Activated CD4-positive, alpha-beta T cell treated with anti-CD3 and anti-CD28 coated beads, Interleukin-2, amount 10 ng/mL, durations not matched to agents 7 days and 5 days (primary cell): ENCODE measurements at places on chromosomes 2 and 18.
A peak's percentile ranks its signal among the peaks of the same experiment; 100 is the strongest.

GRCh38 chr2:206981739-206982340 is 42.5 kb downstream of the CPO start:
- H3K36me3 ChIP-seq: no peaks in the 10 kb centered on the region
- H3K4me1 ChIP-seq: peaks cover 10% of the 10 kb centered on the region
- H3K27me3 ChIP-seq: peaks cover 3% of the 10 kb centered on the region
- no peak overlapping the region for H3K4me3 ChIP-seq
- peak; percentile 58 for DNase-seq

DNA sequence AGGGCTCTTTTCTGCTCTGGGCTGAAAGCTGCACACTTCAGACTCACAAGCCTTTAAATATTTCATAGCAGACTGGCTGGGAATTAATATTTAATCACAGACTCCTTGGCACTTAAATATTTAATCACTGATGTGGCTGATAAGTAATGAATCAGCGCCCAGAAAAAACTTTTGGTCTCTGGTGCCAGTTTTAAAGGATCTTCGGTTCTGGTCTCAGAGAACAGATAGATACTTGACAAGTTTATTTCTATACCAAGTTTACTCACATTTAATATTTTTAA is 201.2 kb downstream of the MYCN start:
- no peaks in the 10 kb centered on the region for H3K27me3 ChIP-seq
- no peaks in the 10 kb centered on the region for H3K36me3 ChIP-seq
- H3K4me3 ChIP-seq: no peak overlapping the region
- no peak for DNase-seq

GRCh38 chr2:7667260-7667757 is 750.1 kb downstream of the RNF144A start:
- H3K27me3 ChIP-seq: no peaks in the 10 kb centered on the region
- no peak overlapping the region for H3K4me3 ChIP-seq
- peaks cover 16% of the 10 kb centered on the region for H3K36me3 ChIP-seq
- no peak overlapping the region for H3K27ac ChIP-seq

GRCh38 chr2:42051543-42052235 is 3.9 kb downstream of the PKDCC start:
- H3K4me1 ChIP-seq: no peaks in the 10 kb centered on the region
- no peak for DNase-seq
- H3K36me3 ChIP-seq: no peaks in the 10 kb centered on the region
- H3K27ac ChIP-seq: no peak overlapping the region

GRCh38 chr2:176261136-176261535 is 8.1 kb upstream of the MTX2 start:
- H3K27ac ChIP-seq: no peak overlapping the region
- no peaks in the 10 kb centered on the region for H3K36me3 ChIP-seq
- H3K27me3 ChIP-seq: peaks cover 11% of the 10 kb centered on the region
- H3K4me1 ChIP-seq: no peaks in the 10 kb centered on the region
- H3K4me3 ChIP-seq: no peak overlapping the region
- no peak for DNase-seq

DNA sequence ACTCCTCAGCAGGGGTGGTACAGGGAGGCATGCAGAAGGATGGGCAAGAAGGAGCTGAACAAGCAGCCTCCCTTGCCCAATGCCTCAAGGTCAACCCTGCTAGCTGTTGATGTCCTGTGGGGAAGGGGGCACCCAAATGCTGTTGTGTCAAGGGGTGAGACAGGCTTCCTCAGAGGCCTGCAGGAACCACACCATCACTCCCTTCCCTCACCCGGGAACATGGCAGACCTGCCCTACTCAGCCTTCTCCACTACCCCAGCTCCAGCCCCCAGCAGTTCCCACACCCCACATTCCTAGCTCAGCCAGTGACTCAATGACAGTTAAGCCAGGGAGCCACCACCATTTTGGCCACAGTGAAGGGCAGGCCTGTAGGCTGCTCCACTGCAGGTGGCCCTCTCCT is 53.9 kb upstream of the RMP24 start:
- H3K27me3 ChIP-seq: peaks cover 7% of the 10 kb centered on the region
- H3K4me3 ChIP-seq: no peak overlapping the region
- H3K36me3 ChIP-seq: no peaks in the 10 kb centered on the region
- no peaks in the 10 kb centered on the region for H3K4me1 ChIP-seq
- DNase-seq: no peak

DNA sequence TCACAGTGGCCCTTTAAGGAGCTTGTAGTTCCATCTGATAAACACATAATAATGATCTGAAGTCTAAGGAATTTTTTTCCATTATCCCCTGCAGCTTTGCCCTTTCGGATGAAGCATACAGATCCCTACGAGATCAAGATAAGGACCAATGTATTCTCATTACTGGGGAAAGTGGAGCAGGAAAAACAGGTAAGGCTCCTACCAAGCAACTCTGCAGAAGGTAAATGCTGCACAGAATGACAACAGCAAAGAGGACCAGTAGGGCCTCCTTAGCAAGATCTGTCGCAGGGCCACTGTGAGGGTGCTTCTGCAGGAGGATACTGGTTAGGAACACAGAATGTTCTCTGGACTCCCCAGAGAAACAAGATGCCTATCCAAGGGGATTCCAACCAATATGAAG is 84.6 kb downstream of the MYO1B start:
- H3K27me3 ChIP-seq: peaks cover 3% of the 10 kb centered on the region
- DNase-seq: no peak
- no peak overlapping the region for H3K27ac ChIP-seq
- H3K36me3 ChIP-seq: no peaks in the 10 kb centered on the region

DNA sequence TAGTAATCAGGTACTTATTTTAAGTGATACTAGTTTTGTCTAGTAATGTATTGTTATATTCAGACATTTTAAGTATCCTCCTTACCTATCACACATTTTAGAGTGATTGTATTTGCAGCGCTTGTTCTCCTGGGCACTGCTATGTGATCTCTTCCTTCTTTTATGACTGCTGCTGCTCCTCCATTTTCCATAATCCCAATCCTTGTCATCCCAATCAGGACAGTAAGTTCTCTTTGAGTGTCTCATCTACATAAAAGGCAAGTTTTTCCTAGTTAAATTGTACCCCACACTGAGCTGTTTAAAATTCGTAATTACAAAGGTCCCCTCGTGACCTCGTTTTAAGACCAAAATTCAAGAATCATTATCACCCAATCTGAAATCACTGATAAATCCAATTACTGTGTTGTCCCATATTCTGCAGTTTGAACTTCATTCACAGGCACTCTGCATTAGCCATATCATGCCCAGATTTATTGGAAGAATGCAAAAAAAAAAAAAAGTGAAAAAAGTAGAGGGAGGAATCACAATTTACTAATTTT is 2.8 kb downstream of the CLK1 start:
- H3K36me3 ChIP-seq: peaks cover 70% of the 10 kb centered on the region
- H3K27me3 ChIP-seq: no peaks in the 10 kb centered on the region
- peak overlapping the region; percentile 100 for H3K27ac ChIP-seq
- H3K4me3 ChIP-seq: peak overlapping the region; percentile 90

DNA sequence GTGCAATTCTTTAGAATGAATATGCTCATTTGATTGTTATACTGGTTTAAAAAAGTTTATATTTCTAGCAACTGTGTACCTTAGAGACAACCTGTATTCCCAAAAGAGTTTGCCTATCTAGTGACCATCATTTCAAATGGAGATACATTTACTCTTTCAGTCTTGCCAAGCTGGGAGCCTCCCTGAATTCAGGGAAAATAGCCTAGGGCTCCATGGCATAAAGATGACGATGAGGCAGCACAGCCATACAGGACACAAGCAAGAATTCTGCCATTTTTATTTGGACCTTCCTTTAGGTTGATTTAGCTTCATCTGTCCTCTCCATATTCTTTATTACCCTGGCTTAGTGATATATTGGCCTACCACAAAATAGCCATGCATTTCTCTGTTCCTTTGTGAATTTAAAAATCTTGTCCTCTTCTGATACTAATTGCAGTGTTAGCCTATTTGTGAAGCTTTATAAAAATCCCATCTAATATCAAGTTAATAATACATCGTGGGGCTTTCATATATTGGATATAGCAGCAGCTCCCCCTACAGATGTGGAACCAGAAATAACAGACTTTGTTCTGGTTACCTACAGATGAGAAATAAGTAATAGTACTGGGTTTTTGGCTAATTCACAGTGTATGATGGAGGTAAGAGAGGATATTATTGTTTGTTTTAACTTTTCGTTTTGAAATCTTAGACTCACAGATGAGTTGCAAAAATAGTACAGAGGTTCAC is 1661.9 kb upstream of the PIK3C3 start:
- no peaks in the 10 kb centered on the region for H3K4me1 ChIP-seq
- no peak for DNase-seq
- H3K27me3 ChIP-seq: no peaks in the 10 kb centered on the region
- H3K36me3 ChIP-seq: no peaks in the 10 kb centered on the region
